ENCODE measurements at places on chromosomes 4 and X.
A peak's percentile ranks its signal among the peaks of the same experiment; 100 is the strongest.

- DNase-seq = no peak
These were observed 17.7 kb downstream of the SPON2 start for GRCh38 chr4:1154523-1155182.

DNA sequence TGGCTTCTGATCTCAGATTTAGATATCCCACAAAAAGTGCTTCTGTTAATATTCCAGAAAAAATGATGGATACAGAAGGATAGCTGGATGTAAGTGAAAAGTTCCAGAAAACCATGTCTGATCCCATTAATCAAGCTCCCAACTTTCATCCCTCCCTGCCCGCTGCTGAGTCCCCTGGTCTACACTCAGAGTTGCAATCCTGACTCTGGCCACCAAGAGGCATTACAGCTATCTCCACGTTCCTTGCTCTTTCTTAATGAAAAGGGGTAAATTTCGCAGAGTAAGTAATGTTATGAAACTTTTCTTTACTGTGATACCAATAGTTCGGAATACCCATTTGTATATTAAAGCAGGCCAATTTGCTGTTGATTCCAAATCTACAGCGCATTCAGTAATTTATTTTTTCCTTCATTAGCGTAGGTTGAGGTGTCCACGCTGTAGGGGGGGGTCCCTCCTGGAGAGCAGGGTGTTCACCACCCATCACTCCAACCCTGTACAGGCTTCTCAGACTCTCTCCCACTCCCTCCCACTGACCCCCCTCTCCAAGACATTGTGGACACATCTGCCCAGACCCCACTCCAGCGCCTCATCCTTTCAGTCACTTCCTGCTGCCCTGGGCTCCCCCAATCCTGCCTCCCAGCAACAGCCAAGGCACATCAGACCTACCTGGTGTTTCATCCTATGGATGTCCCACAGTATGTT, 55.1 kb downstream of the RAB40A start:
- DNase-seq = no peak

DNA sequence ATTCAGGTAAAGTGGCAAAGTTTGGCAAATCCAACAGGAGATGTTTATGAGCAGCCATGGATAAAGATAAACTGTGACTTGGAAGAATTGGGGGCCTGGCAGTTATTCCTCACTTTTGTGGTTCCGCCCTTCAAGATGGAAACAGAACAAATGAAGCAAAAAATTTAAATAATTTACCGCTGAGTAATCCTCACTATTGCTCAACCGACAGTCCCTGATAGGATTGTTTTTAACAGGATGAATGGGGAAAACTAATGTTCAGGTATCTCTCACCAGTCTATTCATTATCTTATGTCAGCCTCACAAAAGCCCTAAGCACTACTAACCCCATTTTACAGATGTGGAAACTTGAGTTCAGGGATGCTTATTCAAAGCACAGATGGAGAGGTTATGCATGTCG, 90.8 kb downstream of the FNIP2 start:
- no peak for DNase-seq

DNA sequence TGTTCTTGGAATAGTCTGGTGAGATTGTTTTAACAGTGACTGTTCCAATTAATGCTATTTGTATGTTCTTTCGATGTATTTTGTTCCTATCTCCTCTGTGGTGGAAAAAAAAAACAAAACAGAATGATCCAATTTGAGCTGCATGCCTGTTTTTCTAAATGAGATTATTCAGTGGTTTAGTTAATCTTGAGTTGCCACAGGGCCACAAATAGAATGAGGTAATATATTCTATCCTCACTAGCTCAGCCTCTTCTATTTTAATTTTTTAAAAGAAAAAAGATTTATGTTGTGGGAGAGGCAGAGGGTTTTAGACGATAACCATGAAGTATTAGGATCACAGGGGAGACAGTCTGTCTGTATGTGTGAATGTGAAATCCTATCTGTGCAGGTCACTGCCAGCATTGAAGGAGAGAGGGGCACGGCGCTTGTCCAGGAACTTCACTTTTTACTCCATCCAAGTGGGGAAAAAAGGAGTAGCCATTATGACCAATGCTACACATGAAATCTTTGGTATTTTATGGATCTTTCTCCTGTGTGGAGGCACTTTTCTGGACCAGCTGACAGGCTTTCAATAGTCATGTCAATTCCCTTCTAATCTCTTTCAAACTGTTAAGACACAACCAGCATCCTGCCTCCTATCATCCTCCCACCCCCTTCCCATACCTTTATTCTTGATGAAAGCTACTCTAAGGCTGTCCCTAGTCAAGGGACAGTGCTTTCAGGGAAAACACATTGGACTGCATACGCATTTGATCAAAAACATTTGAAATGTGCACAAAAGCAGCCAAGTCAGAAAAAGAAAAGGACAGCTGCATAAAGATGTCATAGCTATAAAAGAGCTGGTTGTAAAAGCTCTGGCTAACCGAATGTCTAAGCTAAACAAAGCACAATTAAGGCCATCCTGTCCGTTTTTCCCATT, 1063.8 kb upstream of the INTU start:
- DNase-seq = peak; percentile 50

DNA sequence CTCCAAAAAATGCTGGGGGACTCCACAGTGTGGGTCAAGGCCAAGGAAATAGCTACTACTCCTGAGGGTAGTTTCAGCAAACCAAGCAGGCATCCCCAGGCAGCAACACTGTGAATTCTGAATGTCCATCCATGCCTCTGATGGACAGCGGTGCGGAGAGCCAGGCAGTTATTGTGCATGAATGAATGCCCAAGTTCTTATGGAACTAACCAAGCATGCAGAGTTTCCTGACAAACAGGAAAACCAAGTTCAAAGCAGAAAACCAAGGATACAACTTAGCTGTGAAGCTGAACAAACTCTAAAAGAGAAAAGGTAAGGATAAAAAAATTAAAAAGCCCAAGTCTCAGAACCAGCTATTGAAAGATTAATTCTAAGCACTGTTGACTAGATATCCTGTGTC, 642.6 kb upstream of the HS3ST1 start:
- DNase-seq = no peak

DNA sequence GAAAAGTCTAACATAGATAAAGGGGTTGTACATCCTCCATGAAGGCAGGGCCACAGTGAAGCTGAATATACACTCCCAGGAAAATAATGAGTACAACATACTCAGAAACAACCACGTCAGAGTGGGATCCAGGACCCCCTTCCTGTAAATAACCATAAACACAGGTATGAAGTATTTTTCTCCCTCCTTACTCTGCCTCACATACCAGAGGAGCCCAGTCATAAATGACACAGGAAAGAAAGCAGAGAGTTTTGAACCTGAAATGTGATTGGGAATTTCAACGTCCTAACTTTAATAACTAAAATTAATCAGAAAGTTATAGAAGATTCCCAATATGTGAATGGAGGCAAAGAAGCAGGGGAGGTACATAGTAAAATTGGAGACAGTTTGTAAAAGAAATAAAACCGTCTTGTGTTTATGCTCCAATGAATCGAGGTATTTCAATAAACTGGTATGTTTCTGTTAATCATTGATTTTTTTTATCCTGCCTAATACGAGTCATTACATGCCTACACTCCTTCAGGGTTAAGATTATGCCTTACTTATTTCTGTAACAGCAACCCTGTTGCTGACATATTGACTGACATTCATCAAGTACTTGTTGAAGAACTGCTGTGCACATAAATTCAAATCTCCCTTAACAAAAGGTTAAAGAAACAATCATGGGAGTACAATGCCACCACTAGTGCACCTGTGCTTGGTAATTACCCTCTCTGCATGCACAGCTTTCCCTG, 431.3 kb downstream of the KCNIP4 start:
- no peak for DNase-seq

DNA sequence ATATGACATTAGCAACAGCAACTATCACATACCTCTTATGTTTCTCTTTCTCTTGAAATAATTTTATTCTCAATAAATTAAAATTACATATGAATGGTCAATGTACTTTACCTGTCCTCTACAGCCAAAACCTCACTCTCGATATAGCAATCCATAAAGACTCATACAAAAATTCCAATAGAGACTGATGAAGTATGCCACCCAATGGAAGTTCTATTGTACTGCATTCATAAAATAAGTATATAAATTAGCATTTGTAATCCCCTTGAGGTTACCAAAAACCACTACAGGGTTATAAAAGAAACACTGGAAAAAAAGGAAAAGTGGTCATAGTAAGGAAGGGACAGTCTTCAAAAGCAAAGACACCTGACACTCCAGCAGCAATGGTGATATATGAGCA, 32.8 kb downstream of the CLDN2 start:
- no peak for DNase-seq

GRCh38 chrX:108704839-108705238, 31.5 kb downstream of the IRS4 start:
- no peak for DNase-seq

DNA sequence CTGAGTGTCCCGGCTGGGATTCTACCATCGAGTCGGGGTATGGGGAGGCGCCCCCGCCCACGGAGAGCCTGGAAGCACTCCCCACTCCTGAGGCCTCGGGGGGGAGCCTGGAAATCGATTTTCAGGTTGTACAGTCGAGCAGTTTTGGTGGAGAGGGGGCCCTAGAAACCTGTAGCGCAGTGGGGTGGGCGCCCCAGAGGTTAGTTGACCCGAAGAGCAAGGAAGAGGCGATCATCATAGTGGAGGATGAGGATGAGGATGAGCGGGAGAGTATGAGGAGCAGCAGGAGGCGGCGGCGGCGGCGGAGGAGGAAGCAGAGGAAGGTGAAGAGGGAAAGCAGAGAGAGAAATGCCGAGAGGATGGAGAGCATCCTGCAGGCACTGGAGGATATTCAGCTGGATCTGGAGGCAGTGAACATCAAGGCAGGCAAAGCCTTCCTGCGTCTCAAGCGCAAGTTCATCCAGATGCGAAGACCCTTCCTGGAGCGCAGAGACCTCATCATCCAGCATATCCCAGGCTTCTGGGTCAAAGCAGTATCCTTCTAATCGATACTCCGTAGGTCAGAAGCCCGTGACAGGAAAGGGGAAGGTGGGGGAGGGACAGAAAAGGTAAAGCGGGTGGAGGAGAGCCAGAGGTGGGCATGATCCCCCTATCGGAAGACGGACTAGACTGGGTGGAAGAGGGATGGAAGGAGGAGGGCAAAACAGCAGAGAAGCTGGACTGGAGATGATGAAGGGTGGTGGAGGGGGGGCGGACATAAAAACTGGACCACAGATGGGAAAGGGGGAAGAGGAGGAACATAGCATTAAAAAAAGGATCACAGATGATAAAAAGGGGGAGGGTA, 828 bp downstream of the TSPYL2 start:
- DNase-seq = no peak

- no peak for DNase-seq
These were observed 108.1 kb downstream of the DHX15 start for GRCh38 chr4:24476282-24476681.

DNA sequence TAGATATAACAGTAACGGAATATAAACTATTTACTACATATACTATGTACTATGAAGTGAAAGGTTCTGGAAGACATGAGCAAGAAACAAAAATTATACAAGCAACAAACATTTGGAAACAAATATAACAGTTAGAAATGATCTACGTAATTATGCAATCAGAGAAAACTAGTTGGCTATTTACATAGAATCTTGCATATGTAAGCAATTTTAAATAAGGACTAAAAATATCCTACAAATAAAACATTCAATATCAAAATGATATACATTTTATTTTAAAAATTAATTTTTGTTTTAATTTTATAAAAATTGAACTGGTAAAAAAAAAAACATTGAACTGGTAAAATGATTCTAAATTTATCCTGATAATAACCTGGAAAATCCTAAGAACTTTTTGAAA, 642.5 kb upstream of the PCDH10 start:
- DNase-seq = no peak

GRCh38 chr4:54764476-54764875, 106.7 kb downstream of the KIT start:
- DNase-seq = no peak

- DNase-seq = no peak
These were observed 852.9 kb downstream of the TECRL start for GRCh38 chr4:63556332-63556731.

DNA sequence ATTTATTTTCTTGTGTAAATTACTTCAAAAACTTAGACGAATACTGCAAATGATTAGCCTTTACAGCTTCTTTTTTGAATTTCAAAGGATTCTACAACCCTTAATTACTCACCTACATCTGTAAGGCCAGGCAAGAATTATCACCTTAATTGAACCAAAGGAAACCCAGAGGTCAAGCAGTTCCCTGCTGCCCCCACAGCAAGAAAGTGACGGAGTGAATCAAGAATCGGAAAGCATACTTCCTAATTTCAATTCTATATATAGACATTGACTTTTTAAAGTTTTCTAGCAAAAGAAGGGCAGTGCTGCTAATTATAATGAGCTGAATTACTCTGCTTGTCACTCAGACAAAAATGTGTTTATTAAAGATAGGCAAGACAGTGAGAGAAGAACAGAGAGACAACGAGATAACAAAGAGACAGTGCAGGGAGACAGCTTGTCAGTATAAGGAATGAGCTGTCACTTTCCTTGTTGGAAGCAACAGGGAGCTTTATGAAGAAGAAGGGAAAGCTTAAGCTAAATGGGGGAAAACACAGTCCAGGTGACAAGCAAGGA, 47.5 kb upstream of the SPANXN4 start:
- no peak for DNase-seq

DNA sequence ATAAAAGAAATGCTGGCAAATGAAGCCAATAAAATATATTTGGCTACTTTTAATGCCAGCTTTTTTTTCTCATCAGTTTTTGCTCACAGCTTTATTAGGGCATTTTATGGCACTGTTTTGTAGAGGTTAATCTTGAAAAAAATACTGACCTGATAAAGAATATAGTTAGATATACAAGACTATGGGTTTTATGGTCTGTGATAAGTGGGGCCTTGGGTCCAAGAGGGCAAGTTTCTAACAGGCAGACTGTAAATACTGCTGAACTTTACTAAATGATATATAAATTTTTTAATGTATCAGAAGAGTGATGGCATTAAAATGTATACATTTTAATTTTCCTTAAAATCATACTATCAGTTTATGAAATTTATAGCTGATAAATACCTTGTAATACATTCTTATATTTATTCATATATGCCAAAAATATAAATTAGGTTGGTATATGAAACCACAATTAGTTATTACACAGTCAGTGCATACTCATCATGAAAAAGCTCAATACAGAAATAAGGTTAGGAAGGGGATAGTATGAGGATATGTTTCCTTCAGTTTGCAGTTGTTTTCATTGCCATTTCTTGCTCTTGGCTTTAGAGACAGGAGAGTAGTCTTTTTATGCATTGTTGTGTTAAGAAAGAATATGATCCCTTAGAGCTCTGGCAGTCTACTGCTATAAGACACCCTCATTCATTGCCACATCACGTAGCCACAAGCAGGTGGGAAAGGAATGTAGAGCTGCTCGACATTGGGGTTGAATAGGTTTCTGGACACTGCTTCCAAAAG, 146.6 kb downstream of the TLL1 start:
- DNase-seq = no peak

DNA sequence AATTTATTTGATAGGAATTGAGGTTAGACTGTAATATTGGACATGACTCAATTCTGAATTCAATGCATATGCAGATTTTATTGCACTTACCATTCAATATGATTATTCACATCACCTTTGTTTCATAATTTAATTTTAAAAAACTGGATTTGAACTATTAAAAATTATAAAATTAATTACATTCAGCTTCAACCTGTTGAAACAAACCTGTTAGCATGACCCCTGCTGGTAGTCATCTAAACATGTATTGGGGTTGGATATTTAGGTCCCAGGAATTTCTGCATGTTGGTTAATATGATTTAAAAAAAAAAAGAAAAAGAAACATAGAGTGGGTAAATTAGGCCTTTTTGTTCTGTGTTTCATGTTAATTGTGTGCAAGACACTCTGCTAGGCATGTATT, 85.9 kb downstream of the ARSJ start:
- DNase-seq = no peak

GRCh38 chr4:183738961-183739360, 79.9 kb downstream of the TRAPPC11 start:
- DNase-seq = no peak
